Forelimb muscle (tissue), 1 donor: ENCODE measurements at places on chromosomes 4 and X. TPM values are rescaled to one million over a fixed set of nuclear protein-coding genes. Genes with fewer than 3 reads are reported as not detected.

GRCh38 chr4:41586675-41587225 lies 48.8 kb downstream of the LIMCH1 start:
- no peak for DNase-seq

DNA sequence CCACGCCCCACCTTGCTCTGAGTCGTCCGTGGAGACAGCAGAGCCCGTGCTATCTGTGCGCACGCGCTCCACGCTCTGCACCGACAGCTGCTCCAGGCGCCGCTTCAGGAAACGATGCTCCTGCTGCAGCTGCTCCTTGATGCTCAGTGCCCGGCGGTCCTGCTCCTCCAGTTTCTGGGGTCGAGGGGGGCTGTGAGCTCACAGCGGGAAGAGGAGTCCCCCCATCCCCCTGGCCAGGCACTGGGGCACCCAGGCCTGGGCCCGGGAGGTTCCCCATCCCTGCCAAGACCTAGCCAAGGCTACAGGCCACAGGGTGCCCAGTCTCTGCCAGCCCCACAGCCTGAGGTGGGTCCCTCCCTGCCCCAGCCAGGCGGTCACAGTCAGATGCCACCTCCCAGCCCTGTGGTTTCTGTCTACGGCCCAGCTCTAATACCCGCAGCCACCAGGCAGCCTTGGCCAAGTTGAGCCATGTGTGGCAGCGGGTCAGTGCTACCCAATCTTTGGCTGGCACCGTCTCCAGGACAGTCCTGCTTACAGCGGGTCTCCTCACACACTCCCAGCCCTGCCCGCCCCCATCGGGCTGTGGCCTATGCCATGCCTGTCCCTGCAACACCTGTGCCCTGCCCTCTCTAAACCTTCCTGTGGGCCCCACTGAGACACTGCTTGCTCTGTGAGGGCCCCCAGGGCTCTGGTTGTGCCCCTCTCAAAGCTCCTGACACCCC lies 9.3 kb upstream of the HAUS3 start:
- no peak for DNase-seq

The C4orf36 gene
- polyA plus RNA-seq = not detected

The GSX2 gene
- polyA plus RNA-seq = not detected

DNA sequence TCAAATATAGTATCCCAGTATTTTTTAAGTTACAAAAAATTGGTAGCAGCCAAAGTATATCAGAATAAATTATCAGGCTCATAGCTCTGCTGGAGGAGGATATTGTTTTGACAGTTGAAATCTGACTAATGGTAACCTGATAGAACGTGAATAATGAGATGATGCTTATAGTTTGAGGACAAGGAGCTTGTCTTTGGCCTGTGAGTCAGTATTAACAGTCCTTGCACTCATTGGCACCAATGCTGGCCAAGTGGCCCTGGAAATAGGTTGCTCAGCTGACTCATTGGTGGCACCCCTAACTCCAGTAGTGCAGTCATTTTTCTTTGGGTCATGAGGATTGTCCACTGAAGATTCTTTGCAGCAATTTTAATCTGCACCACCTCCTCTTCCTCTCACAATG lies 203.3 kb upstream of the JADE1 start:
- no peak for DNase-seq

GRCh38 chr4:36304138-36304681 lies 22.8 kb downstream of the DTHD1 start:
- no peak for DNase-seq

DNA sequence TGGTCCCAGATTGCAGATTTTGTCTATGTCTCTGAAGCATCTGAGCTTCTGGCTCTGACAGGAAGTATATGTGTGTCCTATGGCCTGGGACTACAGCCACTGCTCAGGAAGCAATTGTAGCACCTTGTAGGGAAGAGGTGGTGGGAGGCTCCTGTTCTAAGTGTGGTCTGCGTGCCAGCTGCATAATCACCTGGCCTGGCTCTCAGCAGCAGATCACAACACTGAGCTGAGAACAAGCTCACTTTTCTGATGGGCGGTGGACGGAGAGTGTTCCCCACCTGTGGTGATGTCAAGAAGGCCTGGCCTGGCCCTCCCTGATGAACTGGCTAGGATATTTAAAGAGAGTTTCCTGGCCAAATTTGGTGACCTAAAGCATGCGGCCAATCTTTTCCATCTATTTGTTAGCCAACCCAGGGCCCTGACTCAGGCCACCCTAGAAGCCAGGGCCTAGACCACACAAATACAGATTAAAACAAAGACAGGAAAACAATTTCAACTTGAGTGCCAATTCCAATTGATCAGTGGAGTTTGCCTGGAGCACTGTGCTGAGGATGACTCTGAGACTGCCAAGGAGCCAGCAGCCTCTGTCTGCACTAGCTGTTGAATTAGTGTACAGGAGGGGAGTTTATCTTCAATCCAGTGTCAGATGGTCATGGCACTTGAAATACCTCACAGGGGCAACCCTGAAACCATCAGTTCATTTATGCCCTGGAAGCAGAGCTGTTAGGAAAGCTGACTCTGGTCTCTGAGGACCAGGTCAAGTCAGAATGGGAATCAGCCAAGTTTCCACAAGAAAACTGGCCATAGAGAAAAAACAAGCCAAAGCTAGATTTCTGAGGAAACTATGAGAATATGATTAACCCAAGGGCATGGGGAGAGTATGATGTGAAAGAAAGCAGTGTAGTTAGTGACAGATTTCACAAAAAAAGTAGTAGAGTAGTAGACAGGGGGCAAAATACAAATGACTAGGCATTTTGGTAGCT lies 47.4 kb downstream of the PRDM5 start:
- no peak for DNase-seq

The NPY2R gene
- polyA plus RNA-seq = 0.08 TPM

The APEX2 gene
- 8.5 TPM for polyA plus RNA-seq

The ANTXR2 gene
- polyA plus RNA-seq = 98.0 TPM

DNA sequence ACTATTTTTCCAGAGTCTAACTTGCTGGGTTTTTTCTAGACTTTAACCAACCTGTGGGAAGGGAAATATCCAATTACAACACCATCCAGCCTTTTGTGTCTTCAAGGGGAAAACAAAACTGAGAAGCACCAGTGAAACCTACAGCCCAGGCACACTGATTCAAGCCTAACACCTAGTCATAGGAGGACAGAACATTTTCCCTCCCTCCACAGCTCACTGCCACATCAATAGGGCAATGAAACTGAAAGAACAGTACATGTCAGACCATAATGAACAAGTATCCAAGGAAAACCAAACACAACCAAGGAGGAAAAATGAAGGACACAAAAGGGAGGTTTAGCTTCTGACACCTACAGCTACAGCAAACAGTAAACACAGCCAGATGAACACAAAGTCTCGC lies 17.6 kb downstream of the MAGEA8 start:
- DNase-seq = no peak

- no peak for DNase-seq
Observed at GRCh38 chr4:179307297-179308136, 1865.3 kb upstream of the AGA start.

The BRCC3 gene
- polyA plus RNA-seq = 15.8 TPM

DNA sequence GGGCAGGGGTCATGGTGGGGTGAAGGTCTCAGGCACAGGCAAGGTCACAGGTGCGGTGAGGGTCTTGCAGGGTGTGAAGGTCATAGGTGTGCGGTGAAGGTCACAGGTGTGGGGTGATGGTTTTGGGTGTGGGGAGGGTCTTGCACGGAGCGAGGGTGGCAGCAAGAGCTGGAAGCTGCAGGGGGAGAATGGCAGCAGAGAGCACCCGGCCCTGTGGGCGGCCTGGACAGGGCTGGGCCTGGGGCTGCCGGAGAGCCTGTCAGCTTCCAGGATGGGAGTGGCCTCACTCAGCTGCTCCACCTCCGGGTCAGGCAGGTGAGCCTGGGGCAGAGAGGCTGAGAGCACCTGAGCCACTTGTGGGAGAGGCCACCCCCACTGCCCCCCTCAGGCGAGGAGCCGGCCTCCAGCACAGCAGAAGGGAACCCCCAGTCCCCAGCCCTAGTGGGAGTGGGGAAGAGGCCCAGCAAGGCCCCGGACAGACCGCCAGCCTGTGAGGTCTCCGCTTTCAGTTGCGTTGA lies 1.5 kb downstream of the MSANTD1 start:
- no peak for DNase-seq

- no peak for DNase-seq
Observed at GRCh38 chrX:109847257-109848187, 114.5 kb upstream of the ACSL4 start.

GRCh38 chr4:27198971-27199370 lies 338.3 kb downstream of the STIM2 start:
- no peak for DNase-seq

DNA sequence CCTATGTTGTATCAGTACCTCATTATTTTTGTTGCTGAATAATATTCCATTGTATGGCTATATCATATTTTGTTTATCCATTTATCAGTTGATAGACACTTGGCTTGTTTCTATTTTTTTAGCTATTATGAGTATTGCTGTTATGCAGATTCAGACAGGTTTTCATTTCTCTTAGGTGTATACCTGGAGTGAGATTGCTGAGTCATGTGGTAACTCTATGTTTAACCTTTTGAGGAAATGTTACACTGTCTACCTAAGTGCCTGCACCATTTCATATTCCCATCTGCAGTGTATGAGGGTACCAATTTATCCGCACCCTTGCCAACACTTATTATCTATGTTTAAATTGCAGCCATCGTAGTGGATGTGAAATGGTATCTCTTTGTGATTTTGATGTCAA lies 43.0 kb upstream of the SH3RF1 start:
- no peak for DNase-seq

DNA sequence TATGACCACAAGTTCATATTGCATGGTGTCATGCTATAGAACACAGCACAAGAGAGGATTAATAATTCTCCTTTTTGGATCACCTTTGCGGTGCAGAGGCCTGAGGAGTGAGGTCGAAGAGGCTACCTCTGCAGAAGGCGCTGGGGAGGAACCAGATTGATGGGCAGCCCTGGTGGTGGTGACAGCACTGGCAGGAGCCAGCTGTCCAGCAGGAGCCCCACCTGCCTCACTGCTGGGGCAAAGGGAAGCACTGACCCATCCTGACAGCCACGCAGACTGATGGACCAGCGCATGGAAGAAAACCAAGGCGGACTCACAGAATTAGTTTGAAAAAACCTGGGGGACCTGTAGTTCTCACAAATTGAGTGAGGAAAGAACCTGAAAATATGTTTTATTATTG lies 50.9 kb downstream of the COX18 start:
- no peak for DNase-seq

GRCh38 chr4:20916106-20916505 lies 215.8 kb downstream of the PACRGL start:
- no peak for DNase-seq

- no peak for DNase-seq
Observed at GRCh38 chr4:124904723-124905388, 192.3 kb upstream of the ANKRD50 start.
